Cortex of kidney (tissue), 1 donor: ENCODE measurements at places on chromosomes 7 and 10.

- no peak for DNase-seq
Observed at GRCh38 chr7:75987805-75988567, 6.4 kb downstream of the TMEM120A start.

- no peak for DNase-seq
Observed at GRCh38 chr7:38796626-38797501, 112.1 kb downstream of the VPS41 start.

GRCh38 chr10:86222336-86222650 lies 144.3 kb downstream of the GRID1 start:
- no peak for DNase-seq

DNA sequence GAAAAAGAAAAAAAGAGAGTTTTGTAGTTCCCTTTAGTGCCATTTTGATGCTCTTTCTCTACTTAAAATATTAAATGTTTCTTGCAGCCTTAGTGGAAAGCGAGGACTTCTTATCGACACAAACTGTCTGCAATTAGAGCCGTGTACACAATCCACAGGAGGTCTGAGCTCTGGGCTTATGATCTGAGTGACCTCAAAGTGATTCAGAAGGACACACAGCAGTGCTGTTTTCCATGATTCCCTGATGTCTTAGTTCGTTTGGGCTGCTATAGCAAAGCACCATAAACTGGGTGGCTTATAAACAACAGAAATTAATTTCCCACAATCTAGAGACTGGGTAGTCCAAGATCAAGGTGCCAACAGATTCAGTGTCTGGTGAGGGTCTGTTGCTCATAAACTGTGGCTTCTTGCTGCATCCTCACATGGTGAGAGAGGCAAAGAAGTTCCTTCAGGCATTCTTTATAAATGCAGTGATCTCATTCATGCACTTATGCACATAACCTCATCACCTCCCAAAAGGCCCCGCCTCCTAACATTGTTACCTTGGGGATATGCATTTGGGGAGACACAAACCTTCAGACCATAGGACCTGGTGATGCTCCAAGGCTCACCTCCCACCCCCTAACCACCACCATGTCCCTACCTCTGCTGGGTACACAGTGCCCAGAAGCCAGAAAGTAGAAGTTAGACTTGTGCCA lies 204.5 kb upstream of the GHITM start:
- no peak for DNase-seq

DNA sequence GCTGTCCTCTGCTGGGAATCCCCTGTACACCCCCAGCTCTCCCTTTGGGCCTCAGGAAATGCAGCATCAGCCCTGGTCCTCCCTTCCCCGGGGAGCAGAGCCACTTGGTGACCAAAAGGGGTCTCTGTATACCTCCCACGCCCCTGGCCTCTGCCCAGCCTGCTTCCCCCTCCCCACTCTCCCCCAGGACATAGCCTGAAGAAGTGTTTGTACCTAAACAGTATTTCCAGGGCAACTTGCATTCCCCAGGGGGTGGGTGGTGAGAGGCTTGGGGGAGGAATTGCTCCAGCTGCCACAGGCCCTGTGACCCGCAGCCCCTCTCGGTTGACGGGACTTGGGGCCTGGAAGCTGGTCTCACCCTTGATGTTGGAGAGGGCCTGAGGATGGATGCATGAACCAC lies 39.3 kb downstream of the TMEM270 start:
- DNase-seq = no peak

- DNase-seq = no peak
Observed at GRCh38 chr7:67311901-67312300, 315.3 kb downstream of the TYW1 start.

DNA sequence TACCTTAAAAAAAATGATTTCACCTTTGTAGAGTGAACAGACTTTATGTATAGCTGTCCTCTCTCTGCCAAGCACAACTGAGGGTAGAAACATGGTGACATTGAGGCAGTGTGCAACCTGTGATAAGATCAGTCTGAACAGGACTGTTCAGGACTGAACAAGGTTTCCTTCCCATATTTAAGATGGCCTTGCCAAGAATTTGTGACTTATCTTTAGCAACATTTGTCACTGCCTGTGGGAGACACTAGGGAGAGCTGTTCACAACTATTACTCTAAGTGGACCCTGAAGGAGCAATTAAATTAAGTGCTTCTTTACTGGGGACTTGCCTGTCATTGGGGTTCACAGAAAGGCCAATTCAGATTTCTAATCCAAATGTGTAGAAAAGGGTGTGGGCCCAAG lies 6.7 kb downstream of the OR13A1 start:
- no peak for DNase-seq

DNA sequence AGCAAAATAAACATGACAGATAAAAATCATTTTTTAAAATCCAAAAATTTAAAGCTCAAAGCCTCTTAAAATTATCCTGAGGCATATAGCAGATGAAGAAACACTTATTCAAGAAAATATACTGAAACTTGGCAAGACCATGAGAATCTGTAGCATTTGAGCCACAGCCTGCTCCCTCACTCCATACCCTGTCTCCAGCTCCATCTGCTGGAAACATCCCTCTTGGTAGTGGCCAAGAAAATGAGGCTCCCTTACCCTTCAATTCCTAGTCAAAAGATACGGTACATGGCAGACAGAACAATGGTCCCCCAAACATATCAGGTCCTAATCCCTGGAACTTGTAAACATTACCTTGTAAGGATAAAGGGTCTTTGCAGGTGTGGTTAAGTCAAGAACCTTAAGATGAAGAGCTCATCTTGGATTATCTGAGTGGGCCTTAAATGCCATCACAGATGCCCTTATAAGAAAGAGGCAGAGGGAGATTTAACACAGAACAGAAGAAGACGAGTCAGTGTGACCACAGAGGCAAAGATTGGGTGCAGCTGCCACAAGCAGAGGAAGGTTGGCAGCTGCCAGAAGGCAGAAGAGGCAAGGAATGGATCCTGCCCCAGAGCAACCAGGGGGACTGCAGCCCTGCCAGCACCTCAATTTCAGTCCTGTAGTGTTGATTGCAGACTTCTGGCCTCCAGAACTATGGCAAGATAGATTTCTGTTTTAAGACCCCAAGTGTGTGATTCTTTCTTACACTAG lies 149.4 kb downstream of the ZNF248 start:
- no peak for DNase-seq

- DNase-seq = no peak
Observed at GRCh38 chr10:126011995-126012394, 115.6 kb downstream of the FANK1 start.

- no peak for DNase-seq
Observed at GRCh38 chr7:156379324-156380070, 261.1 kb upstream of the RNF32 start.

DNA sequence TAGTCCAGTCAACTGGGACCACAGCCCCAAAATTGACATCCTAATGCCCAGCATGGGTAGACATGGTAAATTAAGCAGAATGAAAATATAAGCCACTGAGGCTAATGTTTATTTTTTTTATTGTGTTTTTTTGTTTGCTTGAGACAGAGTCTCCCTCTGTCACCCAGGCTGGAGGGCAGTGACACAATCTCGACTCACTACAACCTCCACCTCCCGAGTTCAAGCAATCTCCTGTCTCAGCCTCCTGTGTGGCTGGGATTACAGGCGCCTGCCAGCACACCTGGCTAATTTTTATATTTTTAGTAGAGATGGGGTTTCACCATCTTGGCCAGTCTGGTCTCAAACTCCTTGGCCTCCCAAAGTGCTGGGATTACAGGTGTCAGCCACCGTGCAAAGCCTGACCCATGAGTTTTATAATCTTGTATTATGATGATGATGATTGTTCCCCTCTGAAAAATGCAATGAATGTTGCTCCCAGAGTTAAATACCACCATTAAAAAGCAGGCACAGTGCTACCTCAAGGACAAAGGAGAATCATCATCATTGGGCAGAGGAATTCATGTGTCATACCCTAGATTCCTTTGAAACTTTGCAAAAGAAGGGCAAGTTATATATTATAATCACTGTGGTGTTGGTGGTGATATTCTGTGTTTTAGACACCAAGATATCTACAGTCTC lies 228.0 kb downstream of the PARD3 start:
- no peak for DNase-seq

DNA sequence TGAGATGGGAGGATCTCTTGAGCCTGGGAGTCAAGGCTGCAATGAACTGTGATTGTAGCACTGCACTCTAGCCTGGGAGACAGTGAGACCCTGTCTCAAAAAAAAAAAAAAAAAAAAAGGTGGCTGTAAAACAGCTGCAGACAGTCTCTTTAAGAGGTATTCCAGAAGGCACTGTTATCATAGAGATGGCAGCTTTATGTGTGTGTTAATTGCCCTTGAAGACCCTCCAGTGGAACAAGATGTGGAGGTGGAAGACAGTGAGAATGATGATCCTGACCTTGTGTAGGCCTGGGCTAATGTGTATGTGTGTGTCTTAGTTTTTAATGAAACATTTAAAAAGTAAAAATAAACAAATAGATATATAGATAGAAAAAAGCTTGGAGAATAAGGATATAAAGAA lies 66.0 kb downstream of the ZNF487 start:
- DNase-seq = no peak

DNA sequence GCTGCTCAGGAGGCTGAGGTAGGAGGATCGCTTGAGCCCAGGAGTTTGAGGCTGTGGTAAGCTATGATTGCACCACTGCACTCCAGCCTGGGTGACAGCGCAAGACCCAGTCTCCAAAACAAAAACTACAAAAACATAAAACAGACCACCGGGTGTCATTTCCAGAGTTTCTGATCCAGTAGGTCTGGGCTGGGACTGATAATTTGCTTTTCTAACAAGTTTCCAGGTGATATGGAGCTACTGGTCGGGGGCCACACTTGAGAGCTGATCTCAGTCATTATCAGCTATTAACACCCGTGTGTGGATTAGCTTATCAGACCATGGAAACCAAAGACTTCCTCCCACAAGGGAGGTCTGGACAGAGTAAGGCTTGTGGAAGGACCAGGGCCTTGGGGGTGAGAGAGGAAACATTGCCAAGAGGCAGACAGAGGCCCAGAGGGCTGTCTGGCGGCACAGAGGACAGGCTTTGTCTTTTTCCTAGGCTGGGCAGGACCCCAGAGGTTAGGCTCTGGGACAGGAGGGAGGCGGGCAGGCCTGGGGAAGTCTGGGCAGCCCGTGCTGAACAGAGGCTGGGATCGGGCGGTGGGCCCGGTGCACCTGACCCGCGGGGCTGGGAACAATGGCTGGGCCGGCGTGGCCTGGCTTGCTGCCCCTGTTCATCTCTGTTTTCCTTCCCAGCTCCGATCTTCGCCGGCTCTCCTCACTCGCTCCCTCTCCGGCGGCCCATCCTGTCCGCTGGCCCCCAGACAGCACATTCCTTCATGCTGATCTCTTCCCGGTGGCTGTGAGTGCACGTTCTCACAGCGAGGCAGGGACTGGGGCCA lies 25.2 kb downstream of the TMEM270 start:
- DNase-seq = no peak

- DNase-seq = no peak
Observed at GRCh38 chr7:135204341-135204749, 7.0 kb downstream of the WDR91 start.

DNA sequence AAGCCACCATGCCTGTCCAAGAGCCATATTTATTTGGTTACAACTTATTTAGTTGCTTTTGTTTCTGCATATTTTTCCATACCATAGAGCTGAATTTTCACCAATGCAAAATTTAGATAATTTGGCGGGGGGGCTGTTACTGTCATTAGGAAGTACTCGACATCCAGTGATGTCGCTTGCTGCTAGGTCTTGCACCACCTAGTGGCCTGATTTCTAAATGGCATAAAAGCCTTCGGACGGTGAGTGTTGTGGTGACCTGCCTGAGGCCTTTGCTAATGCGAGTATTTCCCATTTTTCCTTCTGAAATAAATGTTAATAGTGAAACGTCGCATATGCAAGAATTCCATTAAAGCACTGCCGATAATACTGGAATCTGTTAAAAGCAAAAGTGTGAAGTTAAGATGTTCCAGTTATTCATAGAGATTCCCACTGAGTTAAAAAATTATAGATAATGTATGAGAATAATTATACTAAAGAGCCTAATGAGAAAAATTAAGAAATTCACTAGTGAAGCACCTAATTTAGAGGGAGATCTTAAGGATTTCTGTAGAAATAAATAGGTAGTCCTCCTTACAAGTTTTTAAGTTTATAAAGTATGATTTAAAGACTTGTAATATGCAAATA lies 86.1 kb upstream of the DNAJB6 start:
- DNase-seq = no peak

DNA sequence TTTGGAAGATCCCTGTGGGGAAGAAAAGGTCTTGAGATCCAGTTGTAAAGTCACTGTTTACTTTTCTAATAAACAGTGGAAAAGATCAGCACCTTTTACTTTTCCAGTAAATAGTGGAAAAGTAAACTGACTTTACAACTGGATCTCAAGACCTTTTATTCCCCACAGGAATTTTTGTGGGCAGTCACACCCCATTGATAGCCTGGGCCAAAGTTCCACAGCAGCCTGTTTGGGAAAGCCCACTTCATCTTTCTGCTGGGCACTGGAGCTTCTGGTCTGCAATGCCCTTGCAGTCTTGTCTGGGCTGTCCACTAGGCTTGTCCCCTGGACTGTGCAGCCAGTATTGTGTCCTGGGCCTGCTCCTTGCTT lies 50.2 kb downstream of the ADCY1 start:
- DNase-seq = no peak

- DNase-seq = no peak
Observed at GRCh38 chr7:153930696-153931095, 121.5 kb upstream of the DPP6 start.
